Activated naive CD4-positive, alpha-beta T cell (primary cell): ENCODE measurements at places on chromosomes 7 and 10.

DNA sequence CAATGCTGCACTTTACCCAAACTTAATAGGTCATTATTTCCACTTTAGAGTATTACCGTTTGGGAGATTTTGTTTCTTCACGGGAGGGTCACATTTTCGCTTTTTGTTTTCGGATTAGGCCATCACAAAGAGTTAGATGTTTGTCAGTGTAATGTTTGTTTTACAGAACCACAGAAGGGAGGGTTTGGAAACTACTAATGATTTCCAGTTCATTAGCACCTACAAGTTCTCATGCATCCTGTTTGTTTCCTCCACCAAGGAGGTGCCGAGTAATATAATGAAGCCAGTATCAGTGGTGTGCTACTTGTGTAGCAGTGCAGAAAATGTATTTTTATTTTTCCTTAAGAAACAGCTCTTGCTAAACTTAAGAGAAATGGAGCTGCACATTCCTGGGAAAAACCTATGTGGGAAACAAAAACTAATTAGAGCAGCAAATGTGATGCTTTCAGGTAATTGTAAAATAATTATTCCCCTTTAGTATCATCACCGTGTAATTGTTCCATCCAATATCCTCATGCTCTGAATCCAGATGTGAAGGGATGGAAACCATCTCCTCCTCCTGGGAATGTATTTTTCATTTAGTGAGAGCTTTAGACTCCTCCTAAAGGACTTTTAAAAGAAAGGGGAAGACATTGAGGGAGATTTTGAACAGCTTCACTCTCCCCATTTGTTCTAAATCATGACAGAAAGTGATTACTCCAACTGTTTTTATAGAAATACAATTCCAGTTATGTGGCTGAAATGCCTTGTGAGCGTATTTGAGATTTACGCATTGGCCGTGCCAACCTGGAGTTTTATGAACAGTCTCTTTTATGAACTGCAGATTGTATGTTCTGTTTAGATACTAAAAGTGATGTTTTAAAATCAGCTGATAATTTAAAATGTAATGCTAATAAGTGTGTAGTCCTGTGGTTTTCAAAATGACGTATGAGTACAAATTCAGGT is 5.6 kb downstream of the CELF2 start:
- DNase-seq = no peak

GRCh38 chr7:143356414-143357050 is 6.0 kb downstream of the FAM131B start:
- DNase-seq = no peak

DNA sequence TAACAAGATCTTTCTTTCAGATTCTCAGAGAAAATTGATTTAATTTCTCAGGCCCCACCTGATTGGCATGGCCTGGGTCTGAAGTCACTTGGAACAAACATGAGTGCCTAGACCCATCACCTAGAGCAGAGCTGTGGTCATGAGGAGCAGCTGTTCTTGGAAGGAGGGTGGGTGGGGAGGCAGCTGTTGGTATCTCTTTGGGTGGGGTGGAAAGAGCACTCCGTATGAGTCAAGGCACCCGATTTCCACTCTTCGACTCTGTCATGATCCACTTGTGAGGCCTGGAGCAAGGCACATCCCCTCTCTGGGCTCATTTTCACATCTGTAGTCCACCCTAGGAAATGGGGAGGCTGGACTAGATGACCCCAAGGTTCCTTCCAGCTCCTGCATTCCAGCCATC is 156.7 kb downstream of the C10orf105 start:
- DNase-seq = no peak

GRCh38 chr10:49743464-49744075 is 18.6 kb downstream of the OGDHL start:
- no peak for DNase-seq

DNA sequence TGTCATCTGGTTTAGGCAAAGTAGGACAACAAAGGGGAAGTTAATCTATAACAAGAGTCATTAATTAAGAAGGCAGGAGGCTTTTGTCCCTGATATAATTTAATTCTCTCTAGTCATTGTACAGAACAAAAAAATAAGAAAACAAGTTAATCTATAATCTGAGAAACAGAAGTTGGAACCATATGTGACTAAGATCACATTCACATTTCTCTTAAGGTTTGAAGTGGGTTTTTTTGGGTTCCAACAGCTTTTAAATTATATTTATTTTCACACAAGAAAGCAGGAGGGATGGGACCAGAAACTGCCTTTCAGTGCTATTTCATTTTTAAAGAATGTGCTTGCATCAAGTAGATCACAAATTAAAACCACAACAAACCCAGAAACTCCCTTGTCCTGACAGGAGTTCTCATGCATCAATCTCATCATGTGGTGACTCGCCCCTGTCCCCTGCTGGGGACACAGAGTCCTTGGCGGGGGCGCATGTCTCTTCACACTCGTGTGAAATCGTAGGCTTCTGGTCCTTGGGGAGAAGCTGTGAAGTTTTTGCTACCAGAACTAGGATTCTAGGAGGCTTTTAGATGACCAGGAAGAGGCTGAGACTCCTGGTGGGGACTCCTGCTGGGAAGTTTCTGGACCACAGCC is 10.1 kb upstream of the OPN4 start:
- no peak for DNase-seq

GRCh38 chr7:818031-818699 is 14.1 kb upstream of the SUN1 start:
- DNase-seq = no peak

DNA sequence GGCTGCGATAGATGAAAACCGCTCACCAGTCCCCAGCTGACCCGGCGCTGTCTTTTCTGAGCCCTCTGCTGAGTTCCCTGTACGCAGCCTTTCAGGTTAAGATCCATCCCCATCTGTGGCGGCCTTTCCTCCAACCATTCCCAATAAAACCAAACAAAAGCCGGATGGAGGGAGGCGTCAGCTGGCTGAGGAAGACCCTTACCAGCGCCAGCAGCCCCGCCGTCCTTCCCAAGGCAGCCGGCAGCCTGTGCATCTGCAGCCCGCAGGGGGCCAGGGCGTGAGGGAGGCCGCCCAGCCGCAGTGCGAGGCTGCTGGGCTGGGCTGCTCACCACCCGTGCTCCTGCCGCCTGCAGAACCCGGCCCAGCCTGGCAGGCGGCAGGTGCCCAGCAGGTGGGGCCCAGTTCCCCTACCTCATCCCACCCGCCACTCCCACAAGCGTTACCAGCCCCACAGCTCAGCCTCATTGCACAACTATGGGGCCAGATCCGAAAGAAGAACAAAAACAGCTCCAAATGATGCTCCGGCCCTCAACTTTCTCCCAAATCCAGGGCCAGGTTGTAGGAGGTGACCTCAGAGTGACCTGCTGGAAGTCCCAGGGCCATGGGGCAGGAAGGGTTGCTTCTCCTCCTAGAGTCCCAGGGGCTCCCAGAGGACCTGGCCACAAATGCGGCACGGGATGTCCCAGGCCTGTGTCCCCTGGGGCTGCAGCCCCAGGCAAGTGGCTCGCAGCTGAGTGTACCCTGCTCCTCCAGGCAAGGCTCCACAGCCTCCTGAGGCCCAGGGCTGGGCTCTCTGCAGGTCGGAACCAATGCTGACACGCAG is 23.8 kb downstream of the PAPOLB start:
- no peak for DNase-seq

- no peak for DNase-seq
Measured at GRCh38 chr10:98456686-98457482, 10.1 kb upstream of the HPS1 start.

DNA sequence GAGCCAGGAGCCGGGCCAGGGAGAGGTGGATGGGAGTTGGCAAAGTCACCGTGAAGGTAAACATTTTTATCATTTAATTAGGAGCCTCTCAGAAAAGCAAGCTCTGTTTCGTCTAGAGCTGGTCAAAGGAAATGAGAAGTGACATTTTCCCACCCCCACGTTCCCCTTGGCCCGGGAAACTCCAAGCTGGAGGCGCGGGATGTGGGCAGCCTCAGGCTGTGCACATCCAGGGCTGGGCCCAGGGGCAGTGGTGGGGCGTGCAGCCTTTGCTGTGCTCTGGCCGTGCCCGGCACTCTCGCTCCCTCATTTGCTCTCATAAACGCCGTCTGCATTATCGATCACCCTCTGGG is 135.6 kb upstream of the RET start:
- DNase-seq = no peak

- DNase-seq = no peak
Measured at GRCh38 chr10:17067376-17068264, 62.0 kb downstream of the CUBN start.

- DNase-seq = no peak
Measured at GRCh38 chr7:138625849-138626230, 75.3 kb downstream of the SVOPL start.
